ENCODE measurements at places on chromosomes 6 and 20.
A peak's percentile ranks its signal among the peaks of the same experiment; 100 is the strongest.

DNA sequence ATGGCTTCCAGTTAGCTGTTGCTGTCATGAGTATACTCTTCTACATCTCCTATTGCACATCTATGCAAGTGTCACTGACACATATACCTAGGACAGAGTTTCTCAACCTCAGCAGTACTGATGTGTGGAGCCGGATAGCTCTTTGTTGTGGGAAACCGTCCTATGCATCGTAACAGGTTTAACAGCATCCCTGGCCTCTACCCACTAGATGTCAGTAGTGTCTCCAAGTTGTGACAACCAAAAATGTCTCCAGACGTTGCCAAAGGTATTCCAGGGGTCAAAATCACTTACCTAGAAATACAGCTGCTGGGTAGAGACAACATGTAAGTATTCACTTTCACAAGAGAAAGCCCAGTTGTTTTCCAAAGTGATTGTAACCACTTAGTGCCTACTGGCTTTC is 637.6 kb downstream of the RNF144B start:
- DNase-seq, result peak; percentile 15

DNA sequence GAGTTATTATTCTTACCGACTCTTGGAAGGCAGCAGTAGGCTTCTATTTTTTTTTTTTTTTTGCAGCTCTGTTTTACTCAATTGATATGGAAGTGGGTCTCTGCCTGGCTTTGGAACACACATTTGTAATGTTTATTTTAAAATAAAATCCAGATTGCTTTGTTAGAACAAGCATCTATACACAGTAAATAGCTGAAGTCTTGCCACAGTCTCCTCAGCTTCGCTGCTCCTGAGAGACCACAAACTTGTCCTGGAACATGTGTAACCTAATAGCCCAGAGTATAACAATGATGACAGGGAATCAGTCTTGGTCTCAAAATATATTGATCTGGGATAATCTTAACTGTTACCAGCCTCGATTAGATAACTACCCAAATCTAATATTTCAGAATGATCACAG is 299.8 kb upstream of the NOX3 start:
- DNase-seq, result no peak

DNA sequence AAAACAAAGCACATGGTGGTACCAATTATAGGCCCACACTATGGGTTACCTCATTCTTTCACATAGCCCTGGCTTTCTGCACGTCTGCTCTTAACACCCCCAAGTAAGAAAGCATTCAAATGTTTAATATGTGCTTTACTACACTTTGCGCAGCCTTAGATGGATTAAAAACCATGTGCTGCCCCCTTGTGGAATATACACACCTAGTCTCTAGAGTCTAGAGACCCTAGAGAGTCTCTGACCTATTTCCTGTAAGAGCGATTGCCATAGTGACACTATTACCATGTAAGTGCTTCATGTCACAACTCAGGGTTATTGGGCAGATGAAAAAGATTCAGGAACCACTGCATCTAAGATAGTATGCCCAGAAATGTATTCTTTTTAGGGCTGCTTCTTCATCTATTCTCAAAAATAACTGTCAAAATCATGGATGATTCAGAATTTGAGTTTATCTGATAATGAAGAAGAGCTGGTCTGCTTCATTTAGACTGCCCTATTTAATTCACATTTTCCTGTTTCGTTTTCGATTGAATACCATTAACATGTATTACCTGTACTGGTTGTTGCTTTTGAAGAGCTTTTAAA is 186.3 kb downstream of the ADGB start:
- no peak for DNase-seq

DNA sequence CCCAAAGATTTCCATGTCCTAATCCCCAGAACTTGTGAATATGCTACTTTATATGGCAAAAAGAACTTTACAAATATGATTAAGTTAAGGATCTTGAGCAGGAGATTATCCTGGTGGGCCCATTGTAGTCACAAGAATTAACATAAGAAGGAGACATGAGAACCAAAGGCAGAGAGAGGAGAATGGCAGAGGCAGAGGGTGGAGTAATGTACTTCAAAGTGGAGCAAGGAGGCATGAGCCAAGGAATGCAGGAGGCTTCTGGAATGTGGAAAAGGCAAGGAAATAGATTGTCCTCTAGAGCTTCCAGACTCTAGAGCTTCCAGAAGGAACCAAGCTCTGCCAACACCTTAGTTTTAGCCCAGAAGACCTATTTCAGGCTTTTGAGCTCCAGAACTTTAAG is 147.4 kb downstream of the MOXD1 start:
- no peak for DNase-seq

- DNase-seq, result no peak
Measured at GRCh38 chr20:34525342-34525708, 9.1 kb downstream of the DYNLRB1 start.

GRCh38 chr20:24672181-24672880 is 202.9 kb downstream of the SYNDIG1 start:
- no peak for DNase-seq

- DNase-seq, result no peak
Measured at GRCh38 chr6:119241111-119241465, 108.5 kb downstream of the MAN1A1 start.

DNA sequence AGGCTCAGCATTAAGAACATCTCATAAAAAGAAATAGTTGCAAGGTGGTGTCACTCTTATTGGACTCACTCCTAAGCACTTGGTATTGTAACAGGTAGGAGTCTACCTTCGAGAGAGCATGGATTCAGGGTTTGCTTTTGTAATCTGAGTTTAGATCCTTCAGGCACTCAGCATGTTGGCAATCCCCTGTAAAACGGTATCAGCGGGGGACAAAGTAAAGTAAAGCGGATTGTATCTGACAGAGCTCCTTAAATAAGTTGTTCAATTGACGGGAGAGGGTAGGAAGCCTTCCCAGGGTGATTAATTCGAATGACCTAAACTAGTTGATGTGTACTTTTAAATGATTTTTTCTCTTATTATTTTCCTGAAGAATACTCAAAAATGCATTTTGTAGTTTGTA is 869.8 kb upstream of the EPHA7 start:
- DNase-seq, result no peak

GRCh38 chr6:159654483-159655098 is 38.5 kb downstream of the SOD2 start:
- DNase-seq, result peak; percentile 17

- no peak for DNase-seq
Measured at GRCh38 chr6:38452816-38453660, 186.7 kb downstream of the BTBD9 start.

GRCh38 chr6:80226151-80226550 is 119.7 kb downstream of the BCKDHB start:
- DNase-seq, result no peak

DNA sequence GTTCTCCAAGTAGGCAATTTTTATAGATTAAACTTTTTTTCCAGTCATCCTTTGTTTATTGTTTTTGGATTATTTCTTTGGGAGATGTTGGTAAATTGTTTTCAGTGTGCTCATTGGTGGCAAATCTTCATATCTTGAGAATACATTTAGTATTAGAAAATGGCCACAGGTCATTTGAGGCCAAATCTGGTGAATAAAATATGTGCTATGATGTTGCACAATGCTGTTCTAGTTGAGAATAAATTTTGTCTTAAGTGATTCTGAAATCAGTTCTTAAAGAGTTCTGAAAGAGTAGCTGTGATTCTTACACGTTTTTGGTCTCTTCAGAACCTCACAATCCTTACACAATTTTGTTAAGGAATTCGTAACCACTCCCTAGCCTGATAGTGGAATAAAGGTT is 20.1 kb downstream of the CDKAL1 start:
- no peak for DNase-seq

DNA sequence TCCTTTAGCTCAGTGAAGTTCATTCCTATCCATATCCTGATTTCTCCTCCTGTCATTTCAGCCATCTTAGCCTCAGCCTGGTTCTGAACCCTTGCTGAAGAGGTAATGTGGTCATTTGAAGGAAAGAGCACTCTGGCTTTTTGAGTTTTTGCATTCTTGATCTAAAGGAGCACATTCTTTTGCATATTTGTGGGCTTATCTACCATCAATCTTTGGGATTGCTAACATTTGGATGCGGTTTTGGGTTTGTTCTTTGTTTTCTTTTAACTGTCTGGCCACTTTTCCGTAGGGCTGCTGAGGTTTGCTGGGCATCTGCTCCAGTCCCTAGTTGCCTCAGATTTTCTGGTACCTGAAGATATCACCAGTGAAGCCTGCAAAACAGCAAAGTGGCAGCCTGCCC is 238.3 kb downstream of the EPM2A start:
- no peak for DNase-seq

DNA sequence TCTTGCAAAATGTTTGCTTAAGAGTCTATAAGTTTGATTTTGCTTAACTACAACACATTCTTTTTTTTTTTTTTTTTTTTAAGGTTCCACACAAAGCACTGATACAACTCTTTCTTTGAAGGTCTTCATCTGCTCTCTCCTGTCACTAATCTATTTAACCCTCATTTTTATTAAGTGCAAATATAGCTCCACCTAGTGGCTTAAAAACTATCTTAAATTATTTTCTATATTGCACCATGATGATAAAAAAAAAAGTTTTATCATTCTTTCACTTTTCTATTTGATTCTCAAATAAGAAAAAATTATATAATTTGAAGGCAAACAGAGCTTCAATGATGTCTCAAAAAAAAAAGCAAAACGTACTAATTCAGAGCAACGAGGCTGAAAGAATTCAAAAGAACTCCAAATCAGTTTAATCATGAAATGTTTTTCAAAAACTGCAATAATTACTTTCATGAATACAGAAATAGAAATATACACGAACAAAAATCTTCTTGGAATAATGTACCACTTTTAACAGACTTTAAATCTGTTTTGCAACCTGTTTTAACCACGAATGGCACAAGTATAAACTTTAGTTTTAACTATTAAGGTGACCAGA is 12.8 kb downstream of the ESF1 start:
- DNase-seq, result no peak

GRCh38 chr6:45838996-45839395 is 176.7 kb downstream of the CLIC5 start:
- no peak for DNase-seq

DNA sequence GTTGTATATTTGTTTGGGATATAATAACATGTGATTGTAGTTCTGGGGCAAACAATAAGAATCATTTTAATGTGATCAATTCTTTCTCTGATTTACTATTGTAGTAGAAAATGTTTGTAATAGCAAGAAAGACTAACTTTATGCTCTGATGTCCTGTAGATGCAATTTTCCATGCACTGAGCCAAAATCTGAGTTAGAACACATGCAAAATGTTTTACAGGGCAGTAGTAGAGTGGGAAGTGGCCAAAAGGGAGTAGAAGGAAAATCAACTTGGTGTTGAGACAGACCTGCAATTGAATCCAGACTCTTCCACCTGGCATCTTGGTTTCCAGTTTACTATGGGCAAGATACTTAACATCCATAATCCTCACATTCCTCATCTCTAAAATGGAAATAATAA is 93.5 kb upstream of the BMP5 start:
- DNase-seq, result no peak

DNA sequence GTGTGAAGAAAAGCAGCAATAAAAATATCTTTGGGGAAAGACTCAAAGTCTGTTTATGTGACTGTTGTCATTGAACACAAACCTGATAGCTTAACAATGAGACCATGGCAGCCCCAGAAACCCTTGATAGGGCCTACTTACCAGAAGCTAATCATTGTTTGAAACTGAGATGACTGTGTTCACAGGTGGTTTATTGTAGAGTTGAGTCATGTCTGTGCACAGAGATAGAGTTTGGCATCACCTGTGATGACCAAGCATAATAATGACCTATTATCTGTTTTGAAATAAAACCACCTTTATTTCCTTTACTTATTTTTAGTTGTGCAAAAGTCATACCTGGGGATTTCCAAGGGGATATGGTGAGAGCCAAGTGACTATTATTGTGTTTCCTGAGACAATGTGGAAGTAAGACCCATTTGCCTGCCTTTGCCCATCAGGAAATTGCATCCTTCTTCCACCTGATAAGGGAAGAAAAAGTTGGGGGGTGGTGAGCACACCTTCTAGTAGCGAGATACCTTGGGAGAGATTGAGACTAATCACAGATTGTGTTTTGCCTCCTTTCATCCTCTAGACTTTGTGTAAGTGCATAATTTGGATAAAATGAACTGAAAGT is 456.9 kb upstream of the JAG1 start:
- DNase-seq, result no peak

- DNase-seq, result no peak
Measured at GRCh38 chr6:135810486-135810885, 41.0 kb upstream of the PDE7B start.

GRCh38 chr20:13684566-13685222 is 46.0 kb upstream of the TASP1 start:
- DNase-seq, result peak; percentile 28

DNA sequence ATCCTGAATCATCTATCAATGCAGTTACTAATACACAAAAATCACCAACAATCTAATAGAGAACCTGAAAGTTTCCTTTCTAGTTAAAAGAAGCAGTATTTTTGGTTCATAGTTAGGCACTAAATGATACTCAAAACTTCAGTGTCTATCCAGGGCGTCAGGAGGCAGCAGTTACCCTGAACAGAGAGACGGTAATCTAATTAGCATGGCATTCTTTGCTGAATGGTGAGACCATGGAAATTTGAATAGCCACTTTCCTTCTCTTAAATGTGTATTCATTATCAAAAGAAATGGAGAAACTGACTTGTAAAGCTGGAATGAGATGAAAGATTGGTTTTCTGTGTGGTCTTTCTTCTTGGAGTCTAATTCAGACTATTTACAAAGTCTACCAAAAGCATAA is 146.6 kb upstream of the BMP5 start:
- no peak for DNase-seq

GRCh38 chr20:33298391-33298790 is 15.4 kb downstream of the BPIFB1 start:
- no peak for DNase-seq

DNA sequence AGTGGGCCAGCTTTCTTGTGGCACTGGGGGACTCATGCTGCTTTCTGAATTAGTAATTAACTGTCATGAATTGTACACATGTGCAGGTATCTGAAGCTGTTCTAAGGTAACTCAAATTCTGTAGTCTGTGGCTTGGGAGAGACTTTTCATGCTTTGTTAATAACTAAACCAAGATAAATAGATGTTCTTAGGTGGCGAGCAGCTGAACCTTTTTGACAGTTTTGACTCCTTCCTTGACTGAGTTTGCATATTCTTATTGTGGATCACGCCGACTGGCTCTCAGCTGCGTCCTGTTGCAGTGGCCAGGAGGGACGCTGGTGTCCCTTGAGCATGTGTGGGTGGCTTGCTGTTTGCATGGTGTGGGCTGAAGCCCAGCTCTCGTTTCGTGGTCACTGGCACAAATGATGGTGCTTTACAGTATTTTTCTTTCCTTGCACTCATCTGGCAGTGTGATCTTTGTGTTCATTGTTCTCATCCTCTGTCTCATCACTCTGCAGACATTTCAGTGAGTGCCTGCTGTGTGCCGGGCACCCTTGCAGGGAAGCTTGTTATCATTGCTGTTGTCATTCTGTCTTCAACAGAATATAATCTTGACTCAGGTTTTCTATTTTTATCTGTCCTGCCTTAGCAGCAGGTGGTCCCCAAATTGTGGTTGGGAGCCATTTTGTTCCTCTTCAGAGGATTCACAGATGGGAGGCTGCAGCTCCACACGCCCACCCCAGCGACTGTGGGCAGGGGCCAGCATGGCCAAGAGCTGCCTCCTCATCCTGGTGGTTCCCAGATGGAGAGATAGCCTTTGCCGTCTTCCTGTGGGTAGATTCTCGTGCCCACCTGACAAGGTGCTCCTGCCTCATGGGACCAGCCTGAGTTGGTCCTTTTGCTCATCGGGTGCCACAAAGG is 39.6 kb downstream of the DUSP22 start:
- DNase-seq, result no peak

Data from HL-60 (cell line).